GM19239 (cell line): ENCODE measurements at places on chromosomes 13 and 19.

DNA sequence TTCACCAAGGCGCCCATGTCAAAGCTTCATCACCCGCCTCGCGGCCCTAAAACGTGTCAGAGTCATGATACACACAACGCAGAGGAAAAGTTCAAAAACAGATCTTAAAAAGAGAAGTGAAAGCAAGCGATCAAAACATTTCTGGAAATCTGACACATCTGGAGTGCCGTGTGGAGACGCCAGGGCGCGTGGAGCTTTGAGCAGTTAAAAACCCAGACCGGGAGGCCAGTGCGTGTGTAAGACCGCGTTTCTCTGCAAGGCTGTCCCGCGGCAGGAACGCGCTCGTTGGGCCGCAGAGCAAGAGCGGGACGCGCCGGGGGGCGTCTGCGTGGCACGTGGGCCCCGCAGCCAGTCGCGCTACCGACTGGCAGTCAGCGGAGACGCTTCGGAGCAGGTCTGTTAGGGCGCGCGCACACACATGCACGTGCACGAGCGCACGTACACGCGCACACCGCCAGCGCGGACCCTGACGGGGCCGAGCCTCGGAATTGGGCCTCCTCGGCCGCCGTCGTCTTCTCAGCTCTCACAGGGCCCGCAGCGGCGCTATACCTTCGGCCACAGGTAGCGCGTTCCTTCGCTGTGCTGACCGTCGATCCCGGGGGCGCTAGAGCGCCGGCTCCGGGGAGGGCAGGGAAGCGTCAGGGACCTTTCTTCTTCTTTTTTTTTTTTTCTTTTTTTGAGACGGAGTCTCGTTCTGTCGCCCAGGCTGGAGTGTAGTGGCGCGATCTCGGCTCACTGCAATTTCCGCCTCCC lies 35.8 kb downstream of the RNF6 start:
- peak; percentile 55 for DNase-seq

- DNase-seq = peak; percentile 86
Observed at GRCh38 chr19:49570138-49570856, 10.1 kb downstream of the NOSIP start.

GRCh38 chr13:97654236-97654635 lies 220.3 kb downstream of the RAP2A start:
- no peak for DNase-seq

DNA sequence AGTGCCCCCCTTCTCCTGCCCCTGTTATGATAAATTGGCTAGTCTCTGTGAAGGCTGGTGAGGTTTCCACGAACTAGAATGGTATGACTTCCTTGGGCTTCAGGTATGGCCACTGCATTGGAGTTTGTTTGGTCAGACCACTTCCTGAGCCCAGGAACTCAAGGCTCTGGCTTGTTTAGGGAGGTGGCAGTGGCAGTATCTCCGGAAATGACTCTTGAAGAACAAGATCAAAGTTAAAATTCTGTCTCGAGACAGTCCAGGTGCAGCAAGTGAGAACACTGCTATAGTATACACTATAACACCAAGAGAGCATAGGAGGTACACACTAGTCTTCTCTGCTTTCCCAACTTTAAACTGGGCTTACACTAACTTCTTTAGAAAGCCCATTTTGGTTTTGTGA lies 309.1 kb downstream of the KLF12 start:
- no peak for DNase-seq

DNA sequence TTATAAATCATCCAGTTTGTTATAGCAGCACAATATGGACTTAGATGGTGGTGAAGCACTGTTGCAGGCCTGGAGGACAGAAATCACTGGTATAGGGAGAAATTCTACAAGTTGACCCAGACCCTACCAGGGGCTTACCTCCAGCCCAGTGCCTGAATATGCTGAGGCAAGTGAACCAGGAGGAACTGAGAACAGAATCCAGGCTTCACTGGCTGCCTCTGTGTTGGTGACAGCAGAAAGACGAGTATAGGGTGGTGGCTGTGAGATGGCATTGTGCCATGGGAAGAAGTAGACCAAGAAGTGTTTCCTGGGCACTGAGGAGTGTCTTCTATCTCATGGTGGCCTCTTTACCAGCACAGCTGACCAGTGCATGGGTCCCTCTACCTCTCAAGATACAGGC lies 15.9 kb upstream of the EID2 start:
- DNase-seq = no peak

DNA sequence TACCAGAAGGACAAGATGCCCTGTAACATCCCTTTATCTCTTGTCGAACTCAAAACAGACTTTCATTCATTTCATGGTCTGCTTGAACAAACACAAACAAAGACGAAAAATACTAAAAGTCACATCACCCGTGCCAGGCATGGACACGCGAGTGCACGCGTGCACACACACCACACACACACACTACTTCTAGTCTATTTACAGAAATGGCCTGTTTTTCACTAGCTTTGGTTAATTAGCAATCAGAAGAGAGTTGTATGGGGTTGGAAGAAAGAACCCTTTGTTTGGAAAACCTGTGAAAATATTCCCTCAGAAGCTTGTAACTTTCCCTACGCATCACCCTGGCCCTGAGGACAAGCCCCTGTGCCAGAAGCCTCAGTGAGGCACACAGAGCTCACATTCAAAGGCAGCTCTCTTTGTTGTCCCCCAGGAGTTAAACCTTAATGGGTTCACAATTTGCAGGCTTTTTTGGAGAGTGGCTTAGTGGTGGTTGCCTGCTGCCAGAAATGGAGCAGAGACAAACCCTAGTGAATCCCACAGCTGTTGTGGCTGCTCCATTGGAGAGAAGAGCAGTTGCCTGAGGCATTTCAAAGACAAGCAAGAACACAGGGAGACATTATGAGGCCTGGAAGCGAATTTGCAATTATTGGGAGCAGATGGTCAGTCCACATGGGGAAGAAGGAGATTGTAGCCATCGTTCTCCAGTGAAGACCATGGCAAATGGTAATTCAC lies 55.9 kb downstream of the STARD13 start:
- no peak for DNase-seq

DNA sequence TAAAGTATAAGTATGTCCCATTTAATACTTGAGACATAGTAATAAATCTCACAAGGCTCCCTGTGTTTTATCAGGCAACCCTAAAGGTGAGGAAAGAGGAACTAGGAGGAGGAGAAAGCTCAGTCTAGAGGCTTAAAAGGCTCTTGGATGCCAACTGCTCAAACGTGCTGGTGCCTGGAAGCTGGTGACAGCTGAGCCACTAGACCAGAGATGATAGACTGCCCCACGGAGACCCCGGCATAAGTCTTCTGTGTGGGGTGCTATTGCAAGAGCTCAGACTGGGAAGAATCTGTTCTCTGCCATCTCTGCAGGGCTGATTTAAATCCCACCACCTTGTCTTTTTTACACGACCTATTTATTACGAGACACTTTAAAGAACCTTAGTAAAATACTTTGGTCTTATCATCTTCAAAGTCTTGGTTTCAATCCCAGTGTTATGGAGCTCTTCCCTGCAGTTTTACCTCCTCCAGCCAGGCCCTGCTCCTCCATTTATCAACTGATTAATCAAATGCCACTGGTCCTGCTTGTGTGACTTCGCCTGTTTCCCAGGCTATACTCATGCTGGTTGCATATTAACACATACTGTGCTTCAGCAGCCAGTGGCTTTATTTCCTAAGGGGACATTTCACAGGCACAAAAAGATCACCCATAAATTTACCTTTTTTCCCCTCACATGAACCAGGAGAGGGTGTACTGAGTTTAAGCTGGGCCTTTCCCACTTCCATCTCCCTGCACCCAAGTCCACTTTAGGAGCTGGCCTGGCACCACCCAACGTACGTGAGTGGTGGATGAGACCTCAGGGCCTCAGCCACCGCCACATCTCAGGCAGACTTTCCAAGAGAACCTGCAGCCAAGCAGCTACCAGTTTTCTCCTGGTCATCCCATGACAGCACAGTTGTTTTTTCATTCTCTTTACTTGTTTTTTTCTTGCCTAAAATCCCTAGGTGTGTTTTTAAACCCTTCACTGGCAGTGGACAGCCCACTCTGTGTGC lies 7.8 kb upstream of the ATP12A start:
- DNase-seq = no peak

DNA sequence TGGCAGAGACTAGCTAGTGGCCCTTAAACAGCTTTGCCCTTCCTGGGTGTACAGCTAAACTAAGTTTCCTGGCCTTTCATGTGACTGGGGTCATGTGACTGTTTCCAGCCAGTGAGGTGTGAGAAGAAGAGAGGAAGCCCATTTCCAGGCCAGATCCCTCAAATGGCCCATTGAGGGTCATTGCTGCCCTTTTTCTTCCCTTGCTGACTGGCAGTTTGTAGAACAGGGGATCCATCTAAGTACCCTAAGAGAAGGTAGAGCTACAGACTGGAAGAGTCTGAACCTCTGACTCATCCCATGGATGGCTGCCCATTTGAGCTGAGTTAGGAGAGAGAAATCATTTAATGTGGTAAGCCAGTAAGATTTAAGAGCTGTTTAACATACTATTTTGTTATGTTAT lies 2.8 kb downstream of the SWSAP1 start:
- DNase-seq = no peak

DNA sequence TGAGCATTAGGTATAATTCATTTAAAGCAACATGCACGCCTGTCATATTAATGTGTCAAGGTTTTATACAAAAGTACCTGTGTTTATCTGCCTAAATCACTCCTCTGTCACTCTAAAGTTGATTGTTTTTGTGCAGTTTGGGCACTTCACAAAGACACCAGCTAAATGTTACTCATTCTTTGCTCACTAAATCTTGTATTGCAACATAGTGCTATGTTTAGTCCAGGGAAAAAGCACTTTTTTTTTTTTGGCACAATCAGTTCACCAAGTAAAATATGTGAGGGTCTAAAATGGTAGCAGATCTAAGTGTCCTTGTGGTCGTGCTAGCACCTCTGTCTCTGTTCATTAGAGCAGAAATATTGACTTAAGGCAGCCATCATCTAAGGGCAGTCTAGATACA lies 2526.7 kb upstream of the PCDH20 start:
- DNase-seq = no peak

DNA sequence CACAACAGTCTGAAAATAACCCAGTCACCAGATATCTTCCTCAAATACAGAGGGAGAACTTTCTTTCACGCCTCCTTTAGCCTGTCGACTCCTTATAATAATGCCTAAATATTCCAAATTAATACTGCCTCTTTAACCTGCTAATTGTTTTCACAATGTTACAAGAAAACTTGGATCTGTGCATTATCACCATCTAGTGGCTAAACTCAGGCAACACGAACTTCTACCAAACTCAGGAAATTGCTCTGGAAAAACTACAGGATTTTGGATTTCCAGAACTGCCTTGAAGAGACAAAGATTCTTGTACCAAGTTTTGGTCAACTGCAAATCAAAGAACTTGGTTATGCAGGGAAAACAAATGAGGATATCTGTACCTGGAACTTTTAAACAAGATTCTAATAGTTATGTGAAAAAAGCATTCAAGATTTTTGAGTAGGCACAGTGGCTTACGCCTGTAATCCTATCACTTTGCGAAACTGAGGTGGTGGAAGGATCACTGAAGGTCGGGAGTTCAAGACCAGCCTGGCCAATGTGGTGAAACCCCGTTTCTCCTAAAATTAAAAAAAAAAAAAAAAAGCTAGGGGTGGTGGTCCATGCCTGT lies 10.8 kb downstream of the CLN5 start:
- DNase-seq = no peak

GRCh38 chr13:29435125-29435911 lies 160.2 kb downstream of the SLC7A1 start:
- no peak for DNase-seq

DNA sequence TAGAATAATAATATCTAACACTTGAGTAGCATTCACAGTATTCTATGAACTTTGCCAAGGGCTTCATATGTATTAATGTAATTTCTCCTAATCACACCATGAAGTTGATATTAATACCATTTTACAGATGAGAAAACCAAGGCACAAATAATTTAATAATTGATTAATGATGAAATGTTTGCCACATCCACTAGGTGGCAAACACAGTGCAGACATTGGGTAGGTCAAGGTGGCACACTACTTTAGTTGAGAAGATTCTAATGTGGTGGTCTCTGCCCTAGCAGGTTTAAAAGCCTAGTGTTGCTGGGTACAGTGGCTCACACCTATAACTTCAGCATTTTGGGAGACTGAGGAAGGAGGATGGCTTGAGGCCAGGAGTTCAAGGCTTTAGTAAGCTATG lies 412.4 kb downstream of the SUCLA2 start:
- no peak for DNase-seq

GRCh38 chr13:30158774-30159445 lies 148.4 kb downstream of the KATNAL1 start:
- no peak for DNase-seq

- DNase-seq = peak; percentile 56
Observed at GRCh38 chr19:43780706-43781525, at the start of gene KCNN4. Gene KCNN4 (minus strand): TSS chr19:43780973. CDS start chr19:43780861, 112 bp downstream.

DNA sequence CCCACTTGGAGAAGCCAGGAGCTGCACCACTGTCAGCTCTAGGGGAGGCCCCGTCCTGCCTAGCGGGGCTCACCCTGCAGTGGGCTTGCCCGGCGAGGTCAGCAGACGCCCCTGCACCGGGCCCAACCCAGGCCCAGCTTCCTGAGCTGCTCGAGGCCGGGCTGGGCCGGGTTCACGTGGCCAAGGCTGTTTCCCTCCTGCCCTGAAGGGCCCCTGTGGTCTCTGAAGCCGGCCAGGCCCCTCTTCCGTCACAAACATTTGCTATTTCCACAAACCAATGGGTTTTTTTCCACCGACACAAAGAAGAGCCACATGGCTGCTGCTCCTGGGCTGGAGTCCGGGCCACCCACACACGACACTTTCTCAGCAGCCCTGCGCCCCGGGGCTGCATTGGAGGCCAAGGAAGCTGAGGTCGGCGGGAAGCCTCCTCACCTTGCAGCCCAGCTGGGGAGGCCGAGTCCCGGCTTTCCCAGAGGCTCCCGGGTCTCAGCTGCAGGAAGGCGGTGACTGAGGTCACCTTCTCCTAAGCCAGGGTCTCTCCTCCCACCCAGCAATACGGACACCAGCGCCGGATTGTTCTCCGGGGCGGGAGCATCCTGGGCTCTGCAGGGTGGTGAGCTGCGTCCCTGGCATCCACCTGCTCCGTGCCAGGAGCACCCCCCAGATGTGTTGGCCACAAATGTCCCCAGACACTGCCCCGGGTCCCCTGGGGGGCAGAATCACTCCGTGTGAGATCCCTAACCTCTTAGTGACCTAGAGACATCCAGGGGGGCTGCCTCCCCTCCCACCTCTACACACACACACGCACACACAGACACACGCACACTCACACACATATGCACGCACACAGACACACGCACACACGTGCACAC lies 80.5 kb downstream of the GADD45B start:
- DNase-seq = no peak

DNA sequence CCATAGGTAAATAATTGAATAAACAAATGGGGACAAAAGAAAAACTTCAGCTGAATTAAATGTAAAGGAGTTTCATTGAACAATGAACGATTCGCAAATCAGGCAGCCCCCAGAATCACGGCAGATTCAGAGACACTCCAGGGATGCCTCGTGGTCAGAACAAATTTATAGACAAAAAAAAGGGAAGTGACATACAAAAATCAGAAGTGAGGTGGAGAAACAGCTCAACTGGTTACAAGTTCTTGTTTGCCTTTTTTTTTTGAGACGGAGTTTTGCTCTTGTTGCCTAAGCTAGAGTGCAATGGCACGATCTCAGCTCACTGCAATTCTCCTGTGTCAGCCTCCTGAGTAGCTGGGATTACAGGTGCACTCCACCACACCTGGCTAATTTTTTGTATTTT lies 5.7 kb downstream of the ZNF566 start:
- DNase-seq = no peak

- DNase-seq = no peak
Observed at GRCh38 chr13:109426690-109426990, 359.7 kb downstream of the IRS2 start.
